ENCODE measurements at places on chromosomes 16 and 17.

DNA sequence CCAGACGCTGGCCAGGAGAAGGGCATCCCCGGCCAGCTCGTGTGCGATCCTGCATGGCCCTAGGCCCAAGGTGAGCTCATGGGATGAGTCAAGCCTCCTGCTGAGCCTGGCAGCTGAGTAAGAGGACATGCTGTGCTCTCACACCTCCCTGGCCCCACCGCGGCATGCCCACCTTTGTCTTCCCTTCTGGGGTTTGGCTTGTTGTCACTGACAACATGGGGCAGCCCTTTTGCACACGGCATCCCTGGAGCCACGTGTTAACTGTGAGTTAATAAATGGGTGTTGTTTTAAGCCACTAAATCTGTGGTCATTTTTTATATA is 8.9 kb upstream of the TNS4 start:
- DNase-seq: no peak

- no peak for DNase-seq
Measured at GRCh38 chr17:2947996-2948550, 115.3 kb downstream of the OR1D5 start.

DNA sequence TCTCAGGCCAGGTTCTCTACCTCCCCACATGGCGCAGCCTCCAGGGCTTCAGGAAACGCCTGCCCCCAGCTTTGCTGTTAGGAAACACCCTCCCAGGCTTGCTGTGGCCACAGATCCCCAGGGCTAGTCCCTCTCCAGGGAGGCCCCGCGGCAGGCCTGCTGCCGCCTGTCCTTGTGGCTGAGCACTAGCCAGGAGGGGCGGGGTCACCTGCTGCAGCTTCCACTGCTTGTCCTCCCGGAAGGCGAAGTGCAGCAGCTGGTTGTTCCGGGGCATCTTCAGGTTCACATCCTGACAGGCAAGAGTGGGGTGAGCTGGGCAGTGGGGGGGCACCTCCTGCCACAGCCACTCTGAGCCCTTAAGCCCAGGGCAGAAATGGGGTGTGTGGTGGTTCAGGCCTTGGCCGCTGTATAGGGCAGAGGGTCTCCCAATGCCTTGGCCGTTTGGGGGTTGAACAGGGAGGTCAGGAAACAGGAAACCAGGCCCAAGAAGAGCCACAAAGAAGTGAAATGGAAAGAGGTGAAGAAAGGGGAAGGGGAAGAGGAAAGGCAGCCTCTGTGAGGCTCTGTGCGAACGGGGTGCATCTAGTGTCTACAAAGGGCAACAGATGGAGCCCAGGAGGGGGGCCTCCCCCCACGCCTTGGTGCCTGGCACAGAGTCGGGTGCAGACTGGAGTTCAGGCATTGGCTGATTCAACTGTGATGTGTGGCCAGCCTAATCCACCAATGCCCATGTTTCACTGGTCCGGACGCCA is 2.0 kb downstream of the ROGDI start:
- no peak for DNase-seq

GRCh38 chr17:49241692-49242397 is 11.3 kb upstream of the PHOSPHO1 start:
- no peak for DNase-seq

DNA sequence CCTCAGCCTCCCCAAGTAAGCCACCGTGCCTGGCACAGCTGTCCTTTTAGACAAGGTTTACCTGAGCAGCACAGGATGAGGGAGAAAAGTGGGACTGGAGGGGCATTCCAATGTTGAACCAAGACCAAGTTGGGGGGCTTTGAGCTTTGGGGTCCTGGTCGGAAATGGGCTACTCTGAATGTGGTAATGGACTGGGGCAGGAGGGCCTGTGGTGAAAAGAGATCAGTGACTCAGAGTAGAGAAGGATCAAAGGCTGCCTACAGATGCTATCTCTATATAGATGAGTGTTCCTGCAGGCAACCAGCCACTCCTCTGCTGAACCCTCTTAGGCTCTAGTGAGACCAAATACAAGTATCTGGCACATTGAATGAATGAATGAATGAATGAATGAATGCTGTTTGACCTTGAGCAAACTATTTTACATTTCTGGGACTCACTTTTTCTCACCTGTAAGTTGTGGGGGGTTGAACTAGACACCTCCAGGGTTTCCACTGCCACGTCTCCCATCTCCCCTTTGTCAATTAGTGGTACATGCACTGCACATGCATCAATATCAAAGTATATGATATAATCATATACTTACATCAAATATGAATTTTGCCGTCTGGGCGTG is 26.3 kb upstream of the ETV4 start:
- no peak for DNase-seq
